ENCODE measurements at places on chromosomes 11 and 22.

DNA sequence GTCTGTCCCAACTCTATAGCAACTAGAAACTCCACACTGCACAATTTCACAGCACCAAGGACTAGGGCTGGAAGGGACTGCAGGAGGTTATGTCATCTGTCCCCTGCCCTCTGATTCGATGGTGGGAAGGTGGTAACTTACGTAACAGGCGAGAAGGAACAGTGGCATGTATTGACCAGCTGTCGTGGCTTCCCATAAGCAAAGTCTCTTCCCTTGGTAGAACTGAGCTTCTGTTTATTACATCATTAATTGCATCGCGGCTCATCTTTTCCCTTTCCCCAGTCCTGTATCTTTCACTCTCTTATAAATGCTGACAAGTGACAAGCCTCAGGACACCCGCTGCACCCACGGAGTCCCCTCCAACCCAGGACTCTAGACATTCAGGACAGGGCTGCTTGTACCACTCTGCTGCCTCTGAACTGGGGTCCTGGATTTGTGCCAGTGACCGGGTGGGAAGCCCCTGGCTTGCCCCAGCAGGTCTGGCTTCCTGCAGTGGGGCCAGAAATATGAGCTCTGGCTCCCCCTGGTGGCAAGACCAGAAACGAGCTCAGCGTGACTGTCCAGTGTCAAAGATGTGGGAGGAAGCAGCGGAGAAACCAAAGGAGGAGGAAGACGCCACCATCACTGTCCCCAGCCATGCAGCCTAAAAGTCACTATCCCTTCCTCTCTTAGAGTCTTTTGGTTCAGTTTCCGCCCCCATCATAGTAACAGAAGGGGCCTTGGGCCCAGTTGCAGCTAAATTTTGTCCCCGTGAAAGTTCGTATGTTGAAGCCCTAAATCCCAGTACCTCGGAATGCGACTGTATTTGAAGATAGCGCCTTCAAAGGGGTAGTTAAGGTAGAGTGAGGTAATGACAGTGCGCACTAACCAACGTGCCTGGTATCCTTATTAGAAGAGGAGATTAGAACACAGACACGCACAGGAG, 84.5 kb downstream of the ISX start:
- DNase-seq: peak; percentile 21

- no peak for DNase-seq
Observed at GRCh38 chr22:41976961-41977566, 7.8 kb downstream of the SEPTIN3 start.

- DNase-seq: no peak
Observed at GRCh38 chr11:43574949-43575912, 105.3 kb upstream of the HSD17B12 start.

DNA sequence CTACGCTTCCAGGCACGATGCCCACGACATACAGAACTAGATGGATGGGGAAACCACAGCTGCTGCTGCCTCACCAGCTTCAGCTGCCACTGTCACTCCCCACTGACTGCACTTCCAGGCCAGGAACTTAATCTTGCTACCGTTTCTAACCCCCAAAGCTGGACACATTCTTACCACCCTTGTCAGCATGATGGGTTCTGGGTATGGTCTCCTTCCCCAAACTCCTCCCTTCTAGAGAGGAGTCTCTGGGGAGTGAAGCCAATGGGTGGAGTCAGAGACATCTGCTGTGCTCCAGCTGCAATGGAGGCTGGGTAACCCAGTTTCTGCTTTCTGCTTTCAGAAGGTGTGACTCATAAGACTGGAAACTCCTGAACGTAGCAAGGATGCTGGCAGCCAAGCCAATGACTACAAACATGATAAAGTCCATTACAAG, 87.0 kb upstream of the THY1 start:
- no peak for DNase-seq

DNA sequence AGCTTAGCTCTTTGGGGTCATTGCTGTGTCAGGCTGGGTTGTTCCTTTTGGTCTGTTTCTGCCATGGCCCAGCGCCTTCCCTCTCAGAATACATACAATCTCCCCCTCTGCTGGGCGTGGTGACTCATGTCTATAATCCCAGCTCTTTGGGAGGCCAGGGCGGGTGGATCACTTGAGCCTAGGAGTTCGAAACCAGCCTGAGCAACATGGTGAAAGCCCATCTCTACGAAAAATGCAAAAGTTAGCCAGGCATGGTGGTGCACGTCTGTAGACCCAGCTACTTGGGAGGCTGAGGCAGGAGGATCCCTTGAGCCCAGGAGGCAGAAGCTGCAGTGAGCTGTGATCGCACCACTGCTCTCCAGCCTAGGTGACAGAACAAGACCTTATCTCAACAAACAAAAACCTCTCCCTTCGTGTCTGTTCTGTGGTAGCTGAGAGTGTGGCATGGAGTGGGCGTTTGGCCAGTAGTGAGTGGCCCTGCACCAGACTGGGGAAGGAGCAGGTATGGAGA, 46.7 kb upstream of the RAB1B start:
- no peak for DNase-seq

DNA sequence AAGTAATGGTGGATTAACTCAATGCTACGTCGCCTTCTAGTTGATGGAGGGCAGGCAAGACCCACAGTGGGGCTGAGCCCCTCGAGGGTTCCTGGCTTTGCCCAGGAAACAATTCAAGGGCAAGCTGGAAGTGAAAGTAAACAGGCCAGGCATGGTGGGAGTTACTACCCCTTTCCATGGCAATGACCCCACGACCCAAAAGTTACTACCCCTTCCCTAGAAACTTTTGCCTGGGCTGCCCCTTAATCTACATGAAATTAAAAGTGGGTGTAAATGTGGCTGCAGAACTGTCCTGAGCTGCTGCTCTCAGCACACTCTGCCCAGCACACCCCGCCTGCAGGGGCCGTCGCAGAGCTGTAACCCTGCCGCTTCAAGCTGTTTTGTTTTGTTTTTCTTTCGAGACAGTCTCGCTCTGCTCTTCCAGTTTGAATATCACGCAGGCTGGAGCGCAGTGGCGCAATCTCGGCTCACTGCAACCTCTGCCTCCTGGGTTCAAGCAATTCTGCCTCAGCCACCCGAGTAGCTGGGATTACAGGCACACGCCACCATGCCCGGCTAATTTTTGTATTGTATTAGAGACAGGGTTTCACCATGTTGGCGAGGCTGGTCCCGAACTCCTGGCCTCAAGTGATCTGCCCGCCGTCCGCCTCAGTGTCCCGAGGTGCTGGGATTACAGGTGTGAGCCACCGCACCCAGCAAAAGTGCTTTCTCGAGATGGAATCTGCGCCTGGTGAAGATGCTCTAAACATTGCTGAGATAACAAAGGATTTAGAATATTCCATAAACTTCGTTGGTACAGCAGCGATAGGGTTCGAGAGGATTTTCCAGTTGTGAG, 5.9 kb upstream of the RNH1 start:
- DNase-seq: no peak

DNA sequence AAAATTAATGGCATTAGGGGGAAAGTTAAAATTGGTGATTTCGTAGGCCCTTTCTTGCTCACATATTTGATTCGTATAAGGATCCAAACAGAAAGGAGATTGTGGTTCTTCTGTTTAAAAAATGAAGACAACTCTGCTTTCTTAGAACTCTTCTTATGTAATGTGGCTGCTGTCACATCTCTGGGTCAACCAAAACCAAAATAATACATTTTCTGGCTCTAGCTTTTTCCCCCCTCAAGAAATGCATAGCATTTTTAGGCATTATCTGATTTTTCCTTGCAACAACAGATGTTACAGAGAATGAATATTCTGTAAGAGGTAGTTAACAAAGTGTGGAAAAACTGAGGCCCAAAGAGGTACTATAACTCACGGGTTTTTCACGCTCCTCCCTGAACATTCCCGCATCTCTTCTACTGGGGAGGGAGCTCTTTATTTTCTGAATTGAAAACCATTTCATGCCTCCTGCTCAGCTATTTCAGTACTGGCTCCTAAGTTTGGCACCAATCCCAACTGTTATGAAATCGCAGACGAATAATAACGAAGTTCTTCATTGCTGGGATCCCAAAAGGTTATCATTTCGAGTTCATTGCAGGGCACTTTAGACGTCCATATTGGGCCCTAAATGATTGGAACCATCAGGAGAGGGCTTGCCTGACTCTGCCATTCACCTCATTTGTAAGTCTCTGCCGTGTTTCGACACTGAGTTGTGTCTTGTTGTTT, 17.1 kb downstream of the GRAP2 start:
- no peak for DNase-seq

DNA sequence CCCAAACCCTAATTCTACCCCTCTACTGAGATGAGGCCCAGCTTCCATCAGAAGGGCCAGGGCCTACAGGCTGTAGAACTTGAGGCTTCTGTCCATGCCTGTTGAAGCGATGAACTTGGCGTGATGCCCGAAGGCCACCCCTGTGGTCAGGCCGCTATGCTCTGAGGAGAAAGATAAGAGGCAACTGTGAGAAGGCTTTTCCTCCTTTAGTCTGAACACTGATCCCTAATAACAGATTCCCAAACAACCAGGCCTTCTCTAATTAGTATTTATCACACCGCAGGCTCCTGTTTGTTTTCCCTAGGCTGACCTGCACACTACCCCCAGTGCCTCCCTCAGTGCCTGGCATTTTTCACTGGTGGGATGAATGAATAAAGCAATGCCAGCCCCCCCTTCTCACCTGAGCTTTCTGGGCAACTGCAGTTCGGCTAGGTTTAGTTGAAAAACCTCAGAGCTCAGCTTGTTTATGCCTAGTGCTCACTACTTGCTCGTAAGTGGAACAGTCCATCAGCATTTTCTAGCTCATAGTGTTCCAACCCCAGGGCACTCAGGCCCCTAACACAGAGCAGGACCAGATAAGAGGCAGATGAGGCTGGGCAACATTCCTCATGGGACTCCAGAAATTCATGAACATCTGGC, 15.2 kb downstream of the PRPF19 start:
- no peak for DNase-seq

DNA sequence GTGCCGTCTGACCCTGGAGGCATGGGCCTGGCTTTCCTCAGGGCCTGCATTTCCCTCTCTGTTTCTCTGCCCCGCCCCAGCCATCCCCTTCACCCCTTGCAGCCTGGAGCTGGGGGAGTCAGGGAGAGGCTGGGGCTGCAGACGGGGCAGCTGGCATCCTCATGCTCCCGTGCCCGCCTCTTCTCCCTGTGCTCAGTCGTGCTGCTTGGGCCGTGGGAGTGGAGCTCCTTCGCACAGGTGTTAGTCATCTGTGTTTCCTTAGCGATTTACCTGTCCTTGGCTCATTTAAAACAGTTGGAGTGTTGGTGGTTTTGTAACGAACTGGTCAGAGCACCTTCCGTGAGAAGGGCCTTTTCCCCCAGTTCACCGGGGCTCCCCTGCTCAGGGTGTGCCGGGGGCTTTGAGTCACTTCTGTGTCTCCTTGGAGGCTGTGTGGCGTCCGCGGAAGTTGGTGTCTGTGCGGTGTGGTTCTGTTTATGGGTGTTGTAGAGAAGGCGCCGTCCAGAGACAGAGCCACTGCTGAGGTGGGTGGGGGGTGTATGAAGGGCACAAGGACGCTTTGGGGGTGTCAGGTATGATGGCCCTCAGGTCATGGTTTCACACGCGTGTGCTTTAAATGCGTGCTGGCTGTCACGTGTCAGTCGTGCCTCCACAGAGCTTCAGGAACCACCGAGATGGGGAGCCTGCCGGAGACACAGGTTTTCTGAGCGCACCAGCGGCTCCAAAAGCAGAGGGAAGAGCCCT, 19.5 kb downstream of the BRSK2 start:
- DNase-seq: no peak

- DNase-seq: no peak
Observed at GRCh38 chr11:73121692-73122091, 20.4 kb downstream of the FCHSD2 start.

GRCh38 chr22:20243537-20244249, 24.4 kb downstream of the RTN4R start:
- peak; percentile 52 for DNase-seq

DNA sequence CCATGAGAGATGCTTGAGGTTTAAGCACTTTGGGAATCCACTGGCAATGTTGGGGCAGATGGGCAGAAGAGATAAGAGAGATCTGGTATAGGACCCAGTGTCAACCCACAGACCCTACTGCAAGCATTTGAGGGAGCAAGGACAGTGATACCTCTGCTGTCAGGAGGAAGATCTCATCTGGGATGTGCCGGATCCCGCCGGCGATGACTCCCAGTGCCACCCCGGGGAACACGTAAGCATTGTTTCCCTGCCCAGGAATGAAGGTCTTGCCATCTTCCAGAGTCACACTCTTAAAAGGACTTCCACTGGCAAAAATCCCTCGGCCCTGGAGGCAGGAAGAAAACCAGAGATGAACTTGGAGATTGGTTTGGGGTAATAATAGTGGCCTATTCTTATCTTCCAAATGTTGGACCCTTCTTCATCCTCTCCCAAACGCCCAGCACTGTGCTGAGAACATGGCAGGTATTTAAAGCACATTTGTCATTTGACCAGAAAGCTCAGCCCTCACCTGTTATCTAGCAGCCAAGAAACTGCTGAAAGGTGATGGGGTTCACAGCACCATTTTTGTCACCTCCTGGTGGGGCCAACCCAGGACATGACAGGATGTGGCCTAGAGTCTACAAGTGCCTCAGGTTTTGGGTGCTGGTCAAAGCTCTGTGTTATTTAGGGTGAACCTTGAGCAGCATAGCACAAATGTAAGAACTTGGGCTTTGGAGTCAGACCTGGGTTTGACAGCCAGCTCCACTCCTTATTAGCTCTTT, 71.7 kb downstream of the CCDC81 start:
- DNase-seq: no peak

DNA sequence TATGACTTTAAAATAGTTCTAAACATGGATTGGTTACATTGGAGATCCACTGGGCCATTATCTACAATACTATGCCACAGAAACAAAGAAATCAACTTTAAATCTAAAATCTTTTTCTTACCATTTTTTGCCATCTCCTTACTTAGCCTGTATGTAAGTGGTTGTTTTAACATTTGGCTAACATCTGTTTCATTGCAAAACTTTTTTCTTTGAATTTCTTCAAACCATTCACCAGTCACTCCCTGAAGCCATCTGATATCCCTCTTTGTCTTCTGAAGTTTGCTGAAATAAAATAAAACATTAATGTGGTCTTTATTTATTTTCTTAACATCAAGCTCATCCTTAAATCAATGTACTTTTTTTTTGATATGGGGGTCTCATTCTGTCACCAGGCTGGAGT, 43.3 kb upstream of the POGLUT3 start:
- DNase-seq: no peak

GRCh38 chr22:25334162-25334490, 114.7 kb downstream of the CRYBB2 start:
- DNase-seq: peak; percentile 21

DNA sequence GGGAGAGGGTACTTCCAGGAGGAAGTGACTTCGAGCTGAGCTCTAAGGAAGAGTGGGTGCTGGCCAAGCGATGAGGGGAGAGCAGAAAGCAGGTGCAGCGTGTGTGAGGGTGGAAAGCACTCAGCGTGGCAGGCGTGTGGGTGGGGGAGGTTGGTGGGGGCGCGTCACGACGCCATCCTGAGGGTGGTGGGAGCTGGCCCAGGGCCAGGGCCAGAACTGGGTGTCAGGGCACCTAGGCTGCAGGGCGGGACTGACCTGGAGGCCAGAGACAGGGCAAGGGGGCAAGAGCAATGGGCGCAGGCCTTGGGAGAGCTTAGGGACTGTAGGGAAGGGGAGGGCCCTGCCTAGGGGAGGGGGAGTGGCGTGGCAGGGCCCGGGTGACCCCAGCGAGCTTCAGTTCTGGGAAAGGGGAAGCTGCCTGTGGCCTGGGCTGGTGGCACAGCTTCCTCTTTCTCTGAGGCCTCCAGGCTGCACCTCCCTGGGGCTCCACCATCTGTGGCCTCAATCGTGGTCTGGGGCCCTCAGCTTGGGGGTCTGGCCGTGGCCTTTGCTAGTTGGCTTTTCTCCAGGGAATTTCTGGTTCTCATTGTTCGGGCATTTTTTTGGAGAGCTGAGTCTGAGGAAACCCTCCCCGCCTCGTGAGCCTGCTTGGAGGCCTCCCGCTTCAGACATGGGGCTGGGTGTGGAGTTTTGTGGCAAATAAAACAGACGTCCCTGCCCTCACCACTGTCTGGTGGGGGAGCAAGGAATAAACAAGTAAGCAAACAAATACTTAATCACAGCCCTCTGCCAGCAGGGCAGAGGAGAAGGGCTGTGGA, 8.9 kb downstream of the RELT start:
- no peak for DNase-seq

Data from stimulated activated CD4-positive, alpha-beta T cell treated with anti-CD3 and anti-CD28 coated beads, Interleukin-1b, Interleukin-23, amount 100 ng/mL, for 24 hours (primary cell).